Fibroblast of upper back skin (primary cell): ENCODE measurements at places on chromosomes 7 and 10.

- peak; percentile 90 for DNase-seq
These were observed 1.9 kb upstream of the ARHGAP22 start for GRCh38 chr10:48606530-48607355.

DNA sequence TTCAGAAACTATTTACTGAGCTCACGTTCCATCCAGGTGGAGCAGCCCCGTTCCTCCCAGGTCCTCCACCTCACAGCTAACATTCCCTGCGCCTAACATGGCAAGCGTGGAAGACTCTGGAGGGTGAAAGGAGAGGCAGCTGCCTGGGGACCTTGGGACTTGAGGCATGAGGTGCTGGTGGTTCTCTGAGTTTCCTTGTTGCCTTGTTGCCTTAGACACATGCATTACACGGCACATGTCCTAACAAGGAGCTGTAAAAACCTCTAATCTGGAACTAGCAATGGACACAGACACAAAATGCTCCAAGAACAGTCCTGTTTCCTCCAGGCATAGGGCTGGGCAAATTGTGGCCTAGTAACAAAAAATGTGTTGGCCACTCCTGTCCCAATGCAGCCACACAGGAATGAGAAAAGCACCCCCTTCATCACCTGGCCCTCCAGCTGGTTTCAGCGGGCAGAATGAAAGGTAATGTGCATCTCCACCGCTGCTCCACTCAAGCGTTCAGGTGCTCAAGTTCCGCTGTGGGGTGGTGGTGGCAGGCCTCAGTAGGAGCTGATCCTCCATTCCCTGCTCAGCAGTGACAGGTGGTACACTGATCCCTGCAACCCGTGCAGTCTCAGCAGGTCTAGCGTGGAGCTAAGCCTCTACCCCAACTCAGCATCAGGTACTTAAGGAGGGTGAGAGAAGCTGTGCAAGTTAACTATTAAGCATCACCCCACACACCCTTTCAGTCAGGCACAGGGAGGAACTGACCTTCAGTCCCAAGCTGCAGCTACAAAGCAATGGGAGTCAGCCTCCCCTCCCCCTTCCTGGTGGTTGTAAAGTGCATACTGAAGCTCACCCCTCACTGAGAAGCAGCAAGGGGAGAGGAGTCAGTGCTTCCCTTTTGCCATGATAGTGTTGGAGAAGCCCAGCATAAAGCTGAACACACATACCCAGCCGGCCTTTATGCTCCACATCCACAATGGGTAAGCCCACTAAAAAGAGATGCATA lies 382.8 kb downstream of the SDK1 start:
- no peak for DNase-seq

GRCh38 chr10:60914690-60915141 lies 29.3 kb downstream of the RHOBTB1 start:
- DNase-seq, result peak; percentile 99

DNA sequence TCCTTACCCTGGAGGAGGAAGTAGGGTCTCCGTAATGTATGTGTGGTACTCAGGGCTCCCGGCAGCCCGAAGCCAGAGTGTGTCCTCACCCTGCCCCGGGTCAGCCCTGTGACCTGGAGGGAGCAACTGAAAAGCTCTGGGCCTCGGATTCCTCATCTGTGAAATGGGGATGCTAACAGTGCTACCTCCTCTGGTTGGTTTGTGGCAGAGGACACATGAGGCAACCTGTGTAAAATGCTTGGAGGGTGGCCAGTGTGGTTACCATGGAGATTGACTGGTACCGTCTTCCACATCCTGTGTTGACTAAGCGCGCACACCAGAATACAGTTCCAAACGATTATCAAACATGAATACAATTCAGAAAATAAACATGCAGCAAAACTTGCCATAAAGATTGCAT lies 163.8 kb upstream of the KLF6 start:
- peak; percentile 49 for DNase-seq

DNA sequence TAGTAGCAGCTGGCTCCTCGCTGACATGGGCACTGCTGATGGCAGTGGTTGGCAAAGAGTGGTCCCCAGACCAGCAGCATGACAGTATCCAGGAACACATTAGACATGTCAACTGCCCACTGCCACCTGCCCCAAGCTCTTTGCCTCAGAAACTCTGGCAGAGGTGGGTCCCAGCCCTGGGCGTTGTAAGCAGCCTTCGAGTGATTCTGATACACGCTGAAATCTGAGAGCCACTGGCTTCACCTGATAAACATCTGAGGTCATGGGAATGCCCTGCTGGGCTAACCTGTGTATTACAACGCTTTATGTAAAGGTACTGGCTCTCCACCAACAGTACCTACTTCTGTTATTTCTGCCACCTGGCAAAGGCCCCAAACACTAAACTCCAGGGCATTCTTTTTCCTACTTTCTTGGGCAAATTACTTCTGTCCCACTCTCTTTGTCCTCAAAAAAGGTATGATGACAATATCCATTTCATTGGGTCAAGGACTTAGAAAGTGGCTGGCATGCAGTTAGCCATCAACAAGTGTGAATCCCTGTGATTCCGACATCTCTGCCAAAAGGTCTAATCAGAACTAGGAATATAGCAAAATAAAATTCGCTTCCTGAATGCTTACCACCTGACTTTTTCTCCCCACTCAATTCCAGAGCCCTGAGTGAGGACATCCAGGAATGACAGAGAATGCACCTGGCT lies 9.2 kb downstream of the SGMS1 start:
- no peak for DNase-seq

- DNase-seq, result peak; percentile 55
These were observed 291.3 kb upstream of the ZMIZ1 start for GRCh38 chr10:78777466-78777865.

GRCh38 chr10:92177546-92177945 lies 113.3 kb downstream of the CPEB3 start:
- peak; percentile 18 for DNase-seq

GRCh38 chr10:76309741-76310587 lies 878.5 kb downstream of the LRMDA start:
- DNase-seq, result peak; percentile 99

DNA sequence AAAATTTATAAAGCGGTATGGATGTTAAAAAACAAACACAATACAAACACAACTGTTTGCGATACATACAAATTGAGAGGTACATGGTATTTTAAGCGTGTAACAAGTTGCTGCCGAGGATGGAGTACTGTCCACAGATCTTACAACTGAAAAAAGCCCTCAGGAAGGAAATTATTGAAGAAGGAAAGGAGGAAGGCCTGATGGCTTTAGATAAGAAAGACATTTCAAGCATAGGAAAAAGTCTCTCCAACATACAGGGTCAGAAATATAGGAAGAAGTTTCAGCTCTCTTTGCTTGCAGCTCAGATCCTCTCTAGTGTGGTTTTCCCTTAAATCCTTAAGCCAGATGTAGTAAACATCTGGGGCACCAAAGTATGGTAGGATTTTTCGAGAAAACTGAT lies 25.0 kb downstream of the RBM28 start:
- DNase-seq, result no peak

DNA sequence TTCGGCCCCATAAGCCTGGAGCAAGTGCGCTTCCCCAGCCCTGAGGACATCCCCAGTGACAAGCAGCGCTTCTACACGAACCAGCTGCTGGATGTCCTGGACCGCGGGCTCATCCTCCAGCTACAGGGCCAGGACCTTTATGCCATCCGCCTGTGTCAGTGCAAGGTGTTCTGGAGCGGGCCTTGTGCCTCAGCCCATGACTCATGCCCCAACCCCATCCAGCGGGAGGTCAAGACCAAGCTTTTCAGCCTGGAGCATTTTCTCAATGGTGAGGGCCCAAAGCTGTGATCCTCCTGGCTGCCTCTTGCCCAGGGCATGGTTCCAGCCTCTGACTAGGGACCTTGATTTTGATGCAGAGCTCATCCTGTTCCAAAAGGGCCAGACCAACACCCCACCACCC lies 10.1 kb downstream of the IRF5 start:
- DNase-seq, result peak; percentile 3
